ENCODE measurements at places on chromosomes 6 and 20.
A peak's percentile ranks its signal among the peaks of the same experiment; 100 is the strongest.

- no peak for DNase-seq
These were observed 26.5 kb downstream of the PDE10A start for GRCh38 chr6:165636402-165637048.

DNA sequence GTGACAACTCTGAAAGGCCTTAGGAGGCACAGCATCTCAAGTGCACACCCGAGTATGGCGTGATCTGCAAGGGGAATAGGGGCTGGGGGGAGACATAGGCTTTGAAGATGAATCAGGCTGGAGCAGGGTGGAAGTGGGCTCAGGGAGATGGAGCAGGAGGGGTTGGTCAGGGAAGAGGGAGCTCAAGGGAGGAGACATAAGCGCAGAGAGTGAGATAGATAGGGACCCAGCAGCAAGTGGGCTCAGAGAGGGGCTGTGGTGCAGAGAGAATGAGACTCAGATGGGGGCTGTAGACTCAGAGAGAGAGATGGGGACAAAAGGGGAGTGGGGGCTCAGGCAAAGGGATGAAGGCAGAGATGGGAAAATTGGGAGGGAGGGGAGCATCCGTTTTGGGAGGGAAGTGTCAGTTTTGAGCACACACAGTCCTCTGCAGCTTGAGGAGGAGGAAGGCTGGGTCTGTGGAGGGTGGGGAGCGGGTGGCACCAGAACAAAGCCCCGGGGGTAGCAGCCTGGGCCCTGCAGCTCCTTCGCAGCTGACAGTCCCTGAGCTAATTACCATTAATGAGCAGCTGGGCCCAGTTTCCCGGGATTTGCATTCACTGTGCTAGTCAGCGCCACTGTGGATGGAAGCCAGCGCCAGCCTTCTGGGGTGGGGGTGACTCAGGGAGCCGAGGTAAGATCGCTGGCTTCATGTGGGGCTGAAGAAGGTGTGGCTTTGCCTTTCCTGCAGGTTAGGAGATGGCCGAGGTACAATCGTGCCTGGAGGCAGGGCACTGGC, 18.7 kb downstream of the SRXN1 start:
- DNase-seq = no peak

DNA sequence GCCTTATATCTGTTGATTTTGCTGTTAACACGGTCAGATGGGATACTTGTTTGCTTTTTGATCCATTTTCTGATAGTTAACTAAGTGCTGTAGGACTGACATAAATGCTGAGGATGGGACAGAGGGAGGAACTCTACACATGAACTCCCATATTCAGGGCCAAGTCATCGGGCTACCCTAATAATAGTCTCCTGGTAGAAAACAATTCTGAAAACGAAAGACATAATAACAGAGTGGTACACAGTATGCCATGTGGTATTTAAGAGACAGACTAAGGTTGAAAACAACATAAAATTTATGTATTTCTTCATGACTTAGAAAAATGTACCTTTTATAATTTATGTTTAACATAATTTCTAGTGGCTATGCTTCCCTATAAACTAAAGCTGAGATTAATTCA, 12.0 kb downstream of the ID4 start:
- DNase-seq = no peak

DNA sequence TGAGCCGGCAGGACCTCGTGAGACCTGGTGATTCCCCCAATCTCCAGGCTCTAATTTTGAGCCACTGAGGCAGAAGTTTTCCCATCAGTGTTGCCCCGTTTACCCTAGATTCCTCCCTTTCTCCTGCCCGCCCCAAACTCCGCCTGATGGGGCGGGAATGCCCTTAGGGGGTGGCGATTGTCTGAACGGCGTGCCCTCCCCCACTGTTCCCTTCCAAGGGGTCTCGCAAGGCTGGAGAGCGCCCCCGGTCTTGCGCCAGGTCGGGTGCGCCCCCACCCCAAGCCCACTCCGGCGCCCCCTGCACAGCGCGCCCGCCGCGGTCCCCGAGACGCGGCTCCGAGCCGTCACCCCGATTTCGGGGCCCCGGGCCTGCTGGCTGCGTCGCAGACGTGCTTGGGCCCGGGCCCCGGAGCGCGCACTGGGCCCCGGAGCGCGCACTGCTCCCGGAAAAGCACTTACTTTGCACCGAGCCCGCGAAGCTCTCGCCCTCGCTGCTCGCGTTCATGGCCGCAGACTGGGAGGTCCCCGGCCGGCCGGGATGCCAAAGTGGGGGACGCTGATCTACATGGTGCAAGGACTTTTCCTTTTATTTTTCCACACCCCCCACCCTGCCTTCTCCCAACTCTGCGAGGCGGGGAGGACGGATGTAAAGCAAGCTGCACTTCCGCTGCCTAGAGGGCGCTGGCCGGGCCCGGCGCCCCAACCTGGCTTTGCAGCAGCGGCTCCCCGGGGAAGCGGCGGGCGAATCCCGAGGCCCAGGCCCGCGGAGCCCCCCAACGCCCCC, at the start of gene ZFP64:
ZFP64 (minus strand) TSS at position 648 of the 784 bp plus-strand sequence; CDS start at position 505, 143 bp downstream.
- peak; percentile 77 for DNase-seq

- no peak for DNase-seq
These were observed 168.2 kb upstream of the SSTR4 start for GRCh38 chr20:22866812-22867341.

- no peak for DNase-seq
These were observed 1.0 kb upstream of the HFE start for GRCh38 chr6:26086211-26086610.

- DNase-seq = peak; percentile 21
These were observed at the start of gene B3GAT2 for GRCh38 chr6:70956451-70957283. B3GAT2 (minus strand) TSS chr6:70957060; CDS start chr6:70956429, 631 bp downstream.

DNA sequence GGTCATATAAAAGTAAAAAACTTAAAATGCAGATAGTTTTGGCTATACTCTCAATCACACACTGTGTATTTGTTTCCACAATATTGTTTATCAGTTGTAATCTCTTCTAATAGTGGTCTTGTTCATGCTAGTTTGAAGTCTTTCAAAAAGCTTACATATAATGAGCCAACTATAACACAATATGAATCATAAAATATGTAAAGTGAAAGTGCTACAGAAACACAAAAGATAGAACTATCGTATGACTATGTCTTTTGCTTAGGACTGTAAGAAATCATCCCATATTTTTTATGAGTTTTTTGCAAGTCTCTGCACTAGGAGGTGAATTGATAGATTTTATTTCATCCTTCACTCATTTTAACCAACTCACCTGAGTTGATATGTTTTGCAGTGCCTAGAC, 136.0 kb downstream of the MMUT start:
- DNase-seq = peak; percentile 15

DNA sequence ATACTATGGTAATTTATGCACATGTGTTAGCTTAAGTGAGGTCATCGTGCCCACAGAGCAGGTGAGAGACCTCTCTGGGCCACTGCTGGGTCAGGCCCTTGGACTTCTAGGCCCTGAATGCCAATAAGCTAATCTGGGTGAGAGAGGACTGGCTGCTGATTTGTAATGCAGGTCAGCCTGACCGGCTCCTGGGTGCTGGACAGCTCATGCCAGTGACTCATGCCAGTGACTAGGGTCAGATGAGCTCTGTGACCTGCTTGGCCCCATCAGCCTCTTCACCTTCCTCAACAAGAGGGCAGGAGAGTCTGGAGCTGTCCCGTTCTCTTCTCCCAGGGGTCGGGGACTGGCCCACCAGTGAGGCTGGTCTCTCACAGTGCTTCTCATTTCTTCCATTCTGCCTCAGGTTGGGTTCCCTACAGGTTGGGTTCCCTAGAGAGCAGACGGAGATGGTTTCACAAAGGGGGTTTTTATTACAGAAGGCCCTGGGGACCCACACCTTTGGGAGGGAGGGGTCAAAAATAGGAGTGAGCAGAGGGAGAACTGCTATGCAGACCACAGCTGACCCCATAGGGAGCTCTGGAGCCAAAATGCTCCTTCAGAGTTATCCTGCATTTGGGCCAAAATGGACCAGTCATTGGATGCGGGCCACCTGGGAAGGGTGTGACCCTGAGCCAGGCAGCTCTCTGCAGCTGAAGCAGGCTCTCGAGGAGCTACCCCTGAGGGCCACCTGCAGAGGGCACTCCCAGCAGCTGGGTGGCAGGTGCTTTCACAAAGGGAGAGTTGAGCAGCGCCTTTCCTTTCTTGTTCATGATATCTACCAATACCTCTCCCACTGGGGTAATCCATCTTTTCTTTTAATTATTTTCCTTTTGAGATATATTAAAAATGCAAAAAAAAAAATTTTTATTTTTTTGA, 2.2 kb upstream of the OXT start:
- DNase-seq = no peak

DNA sequence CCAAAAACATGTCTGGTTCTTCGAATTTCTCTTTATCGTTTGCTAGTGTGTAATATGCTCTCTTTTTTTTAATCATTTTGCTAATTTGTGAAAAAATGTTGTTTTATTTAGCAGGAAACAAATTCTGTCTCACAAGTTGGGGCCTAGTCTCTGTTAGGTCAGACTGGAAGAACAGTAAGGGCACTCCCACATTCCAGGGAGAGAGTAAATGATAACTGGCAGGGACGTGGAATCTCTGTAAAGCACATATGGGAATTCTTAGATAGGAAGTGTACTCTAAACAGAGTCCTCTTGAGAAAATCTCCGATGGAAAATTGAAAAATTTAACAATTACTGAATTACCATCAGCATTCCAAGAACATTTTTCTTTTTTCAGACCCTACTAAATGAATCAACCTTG, 16.4 kb upstream of the CCDC28A start:
- peak; percentile 12 for DNase-seq

DNA sequence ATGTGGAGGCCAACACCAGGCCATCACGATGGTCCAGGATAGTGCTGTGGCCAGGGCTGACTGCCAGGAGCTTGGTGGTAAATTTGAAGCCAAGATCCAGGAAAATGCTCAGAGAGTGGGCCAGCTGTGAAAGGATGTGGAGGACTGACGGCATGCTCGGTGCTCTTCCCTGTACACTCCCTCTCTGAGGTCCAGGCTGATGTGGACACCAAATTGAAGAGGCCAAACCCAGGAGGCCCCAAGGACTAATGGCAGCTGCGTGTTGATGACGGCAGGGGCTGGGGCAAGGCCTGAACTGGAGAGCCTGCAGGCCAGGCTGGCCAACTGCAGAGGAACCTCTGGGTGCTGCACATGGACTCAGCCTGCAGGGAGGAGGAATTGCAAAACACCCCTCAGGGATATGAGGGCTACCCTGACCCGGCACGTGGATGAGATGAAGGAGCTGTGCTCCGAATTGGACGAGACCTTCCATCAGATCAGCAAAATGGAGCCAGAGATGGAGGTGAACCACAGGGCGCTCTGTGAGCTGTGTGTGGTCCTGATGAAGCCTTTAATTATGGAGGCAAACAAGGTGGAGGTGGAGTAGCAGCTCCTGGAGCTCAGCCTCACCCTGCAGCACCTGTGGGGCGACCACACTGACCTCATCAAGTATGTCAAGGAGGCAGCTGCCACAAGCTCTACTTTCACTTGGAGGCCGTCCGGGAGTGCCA, 6.9 kb upstream of the RAET1E start:
- DNase-seq = no peak

- DNase-seq = no peak
These were observed 313.8 kb downstream of the HDGFL1 start for GRCh38 chr6:22883061-22883717.

GRCh38 chr6:73309535-73309784, 44.6 kb downstream of the DPPA5 start:
- no peak for DNase-seq

GRCh38 chr6:150841189-150841588, 24.3 kb upstream of the MTHFD1L start:
- DNase-seq = no peak

GRCh38 chr20:46551522-46552381, 1.3 kb upstream of the OCSTAMP start:
- DNase-seq = no peak

- DNase-seq = no peak
These were observed 37.6 kb downstream of the MOCS1 start for GRCh38 chr6:39896701-39897100.

DNA sequence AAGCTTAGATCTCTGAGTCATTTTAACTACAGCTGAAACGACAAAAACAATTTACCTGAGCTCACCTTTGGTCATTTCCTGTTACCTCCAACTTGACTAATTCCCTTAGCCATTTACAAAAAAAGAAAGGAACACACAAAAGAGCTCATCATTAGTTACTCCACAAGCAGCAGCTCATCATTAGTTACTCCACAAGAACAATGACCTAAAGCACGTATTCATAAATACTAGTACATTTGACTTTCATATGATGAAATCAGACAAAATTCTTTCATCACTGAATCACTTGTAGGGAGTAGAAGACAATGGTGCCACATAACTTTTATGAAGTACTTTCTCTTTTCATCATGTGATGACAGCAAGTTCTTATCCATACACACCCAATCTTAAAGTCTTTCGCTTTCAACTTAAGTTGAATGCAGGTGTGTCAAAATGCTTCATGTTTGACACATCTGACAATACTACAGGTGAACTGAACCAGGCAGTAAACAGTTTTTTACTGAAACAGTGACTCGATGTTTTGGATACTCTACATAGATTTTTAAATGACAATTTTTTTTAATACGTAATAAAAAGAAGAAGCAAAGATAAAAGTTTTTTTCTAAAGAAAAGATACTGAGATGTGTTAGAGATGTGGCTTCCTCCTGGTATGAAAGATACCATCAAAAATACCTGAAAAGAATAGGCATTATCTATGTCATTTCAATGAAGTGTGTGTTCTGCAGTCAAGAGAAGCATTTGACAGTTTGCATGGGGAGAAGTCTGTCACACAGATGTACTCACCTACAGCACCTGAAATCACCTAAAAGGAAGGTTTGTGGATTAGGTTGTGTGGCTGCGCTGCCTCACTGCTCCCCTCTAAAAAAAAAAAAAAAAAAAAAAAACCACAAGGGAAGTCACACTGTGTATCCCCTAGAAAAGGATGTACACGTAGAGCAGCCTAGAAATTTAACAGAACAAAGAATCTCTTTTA, 109.1 kb downstream of the PRDM1 start:
- DNase-seq = peak; percentile 77

DNA sequence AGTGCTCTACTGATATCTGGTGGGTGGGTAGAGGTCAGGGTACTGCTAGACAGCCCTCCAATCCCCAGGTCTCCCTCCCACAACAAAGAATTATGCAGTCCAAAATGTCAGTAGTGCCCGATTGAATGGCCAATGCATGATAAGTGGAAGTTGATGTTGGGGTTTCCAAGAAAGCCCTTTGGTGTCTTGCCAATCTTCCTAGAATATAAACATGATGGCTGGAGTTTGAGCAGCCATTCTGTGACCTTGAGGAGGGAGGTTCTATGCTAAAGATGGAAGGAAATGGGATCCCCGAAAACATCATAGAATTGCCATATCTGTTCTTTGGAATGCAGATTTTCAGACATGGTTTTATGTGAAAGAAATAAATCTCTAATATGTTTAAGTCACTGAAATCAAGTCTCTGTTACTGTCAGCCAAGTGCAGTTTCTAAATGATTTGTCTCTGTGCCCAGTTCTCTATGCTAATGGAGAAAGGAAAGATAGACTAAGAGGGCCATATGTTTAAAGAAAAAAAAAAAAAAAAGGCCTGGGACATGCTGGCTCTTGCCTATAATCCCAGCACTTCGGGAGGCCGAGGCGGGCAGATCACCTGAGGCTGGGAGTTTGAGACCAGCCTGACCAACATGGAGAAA, 32.8 kb upstream of the PTPN1 start:
- no peak for DNase-seq

DNA sequence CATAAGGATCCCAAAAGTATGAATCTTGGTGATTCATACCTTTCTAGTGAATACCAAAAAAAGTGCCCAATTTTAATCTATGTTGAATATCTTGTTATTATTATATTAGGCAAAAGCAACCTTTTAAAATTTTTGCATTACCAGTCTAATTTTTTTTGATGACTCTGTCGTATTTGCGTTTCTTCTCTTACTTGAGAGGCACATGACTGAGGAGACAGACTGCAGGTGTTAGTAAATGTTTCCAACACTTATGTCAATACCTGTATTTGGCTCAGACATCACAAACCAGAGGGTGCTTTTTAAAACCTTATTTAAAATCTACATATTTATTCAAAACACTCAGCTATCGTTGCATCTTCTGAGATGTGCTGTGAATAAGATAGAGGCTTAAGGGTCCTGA, 27.1 kb downstream of the ID4 start:
- DNase-seq = no peak

All from fibroblast of lung (primary cell).